ENCODE measurements at places on chromosomes 13 and 19.

DNA sequence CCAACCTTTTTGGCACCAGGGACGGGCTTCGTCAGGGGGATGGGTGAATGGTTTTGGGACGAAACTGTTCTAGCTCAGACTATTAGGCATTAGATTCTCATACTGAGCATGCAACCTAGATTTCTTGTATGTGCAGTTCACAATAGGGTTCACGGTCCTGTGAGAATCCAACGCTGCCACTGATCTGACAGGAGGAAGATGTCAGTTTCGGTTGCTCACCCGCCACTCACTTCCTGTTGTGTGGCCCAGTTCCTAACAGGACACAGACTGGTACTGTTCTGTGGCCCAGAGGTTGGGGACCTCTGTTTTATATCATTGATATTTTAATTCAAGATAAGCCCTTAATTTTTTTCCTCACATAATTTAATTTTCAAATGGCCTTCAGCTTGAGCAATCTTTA is 26.7 kb upstream of the TDRD3 start:
- no peak for DNase-seq

GRCh38 chr19:33383720-33384292 is 10.3 kb downstream of the CEBPG start:
- DNase-seq = no peak

DNA sequence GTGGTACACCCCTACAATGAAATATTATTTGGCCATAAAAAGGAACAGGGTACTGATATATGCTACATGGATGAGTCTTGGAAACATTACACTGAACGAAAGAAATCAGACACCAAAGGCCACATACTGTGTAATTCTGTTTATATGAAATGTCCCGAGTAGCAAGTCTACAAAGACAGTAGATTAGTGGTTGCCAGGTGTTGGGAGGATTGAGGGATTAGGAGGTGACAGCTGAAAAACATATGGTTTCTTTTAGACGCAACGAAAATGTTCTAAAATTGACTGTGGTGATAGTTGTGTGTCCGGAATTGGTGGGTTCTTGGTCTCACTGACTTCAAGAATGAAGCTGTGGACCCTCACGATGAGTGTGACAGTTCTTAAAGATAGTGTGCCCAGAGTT is 35.1 kb downstream of the IL17D start:
- DNase-seq = no peak

DNA sequence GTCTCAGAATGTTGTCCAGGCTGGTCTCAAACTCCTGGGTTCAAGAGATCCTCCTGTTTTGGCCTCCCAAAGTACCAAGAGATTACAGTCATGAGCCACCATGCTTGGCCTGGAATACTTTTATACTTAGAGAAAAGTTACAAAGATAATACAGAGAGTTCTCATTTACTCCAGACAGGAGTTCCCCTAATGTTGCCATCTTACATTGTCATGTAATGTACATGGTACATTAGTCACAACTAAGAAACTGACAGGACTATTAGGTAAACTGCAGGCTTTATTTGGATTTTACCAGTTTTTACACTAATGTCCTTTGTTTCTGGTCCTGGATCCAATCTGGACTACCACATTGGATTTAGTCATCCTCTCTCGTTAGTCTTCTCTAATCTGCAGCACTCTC is 2.3 kb upstream of the C19orf84 start:
- no peak for DNase-seq

- DNase-seq = no peak
These were observed 224.6 kb downstream of the RAP2A start for GRCh38 chr13:97658556-97658955.

- DNase-seq = no peak
These were observed 5.3 kb upstream of the SLC5A5 start for GRCh38 chr19:17866312-17866963.

GRCh38 chr13:95361686-95362085 is 60.4 kb upstream of the ABCC4 start:
- DNase-seq = no peak

- no peak for DNase-seq
These were observed 503.1 kb downstream of the DIAPH3 start for GRCh38 chr13:59660582-59660981.

DNA sequence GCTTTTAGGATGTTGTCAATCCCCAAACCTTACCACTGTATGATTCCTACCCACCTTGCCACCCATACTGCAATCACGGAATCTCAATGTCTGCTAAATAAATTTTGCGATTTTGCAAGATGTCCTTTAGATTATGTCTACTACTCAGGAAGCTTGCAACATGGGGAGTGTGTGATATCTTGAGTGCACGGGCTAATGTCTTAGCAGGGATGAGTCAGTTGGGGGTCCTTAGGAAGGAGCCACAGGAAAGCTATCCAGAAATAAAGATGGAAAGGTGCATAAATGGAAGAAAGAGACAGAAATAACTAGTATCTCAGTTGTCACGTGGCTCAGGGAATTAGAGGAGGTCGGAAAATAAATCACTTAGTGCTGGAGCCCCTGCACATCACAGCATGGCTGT is 77.1 kb downstream of the NALCN start:
- no peak for DNase-seq

GRCh38 chr13:24348797-24349515 is 39.6 kb downstream of the C1QTNF9 start:
- DNase-seq = no peak

DNA sequence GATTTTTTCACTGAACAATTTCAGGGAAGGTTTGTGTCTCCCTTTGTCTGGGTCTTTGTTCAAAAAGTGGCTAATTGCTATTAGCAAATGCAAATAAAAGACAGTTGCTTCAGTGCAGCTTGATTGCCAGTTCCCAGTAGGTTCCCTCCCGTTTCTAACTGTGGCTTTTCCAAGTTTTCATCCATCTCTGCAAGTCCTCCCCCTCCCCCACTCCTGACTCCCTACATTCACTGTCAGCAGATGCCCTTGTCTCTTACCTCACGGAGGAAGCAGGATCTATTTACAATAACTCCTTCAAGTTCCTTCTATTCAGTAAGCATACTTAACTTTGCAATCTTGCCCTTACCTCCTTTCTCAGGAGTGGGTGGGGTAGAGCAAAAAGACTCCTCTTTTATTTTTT is 55.4 kb upstream of the SCEL start:
- DNase-seq = no peak

DNA sequence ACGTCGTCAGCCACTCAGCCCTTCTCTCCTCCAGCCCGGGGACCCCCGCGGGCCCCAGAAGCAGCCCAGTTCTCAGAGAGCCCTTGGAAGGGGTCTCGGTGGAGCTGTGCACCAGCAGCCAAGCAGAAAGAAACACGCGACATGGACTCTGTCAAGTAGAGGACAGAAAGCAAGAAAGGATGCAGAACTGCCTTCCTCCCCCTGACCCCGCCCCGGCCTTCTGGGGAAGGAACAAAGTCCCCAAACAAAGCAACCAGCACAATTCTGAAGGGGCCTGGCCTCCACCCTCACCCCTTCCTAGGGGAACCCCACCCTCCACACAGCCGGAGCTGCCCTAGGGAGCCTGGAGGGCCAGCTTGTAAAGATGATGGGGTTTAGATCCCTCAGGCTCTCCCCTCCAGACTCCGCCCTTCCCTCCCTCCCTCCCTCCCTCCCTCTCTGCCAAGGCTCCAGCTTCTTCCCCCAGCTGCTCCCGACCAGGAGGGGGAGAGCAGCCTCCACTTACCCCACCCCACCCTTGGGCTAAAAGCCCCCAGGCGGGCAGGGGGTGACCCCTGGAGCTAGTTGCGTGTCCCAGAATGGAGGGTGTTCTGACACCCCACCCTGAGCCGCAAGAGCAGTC is 7.8 kb downstream of the LYL1 start:
- DNase-seq = no peak

DNA sequence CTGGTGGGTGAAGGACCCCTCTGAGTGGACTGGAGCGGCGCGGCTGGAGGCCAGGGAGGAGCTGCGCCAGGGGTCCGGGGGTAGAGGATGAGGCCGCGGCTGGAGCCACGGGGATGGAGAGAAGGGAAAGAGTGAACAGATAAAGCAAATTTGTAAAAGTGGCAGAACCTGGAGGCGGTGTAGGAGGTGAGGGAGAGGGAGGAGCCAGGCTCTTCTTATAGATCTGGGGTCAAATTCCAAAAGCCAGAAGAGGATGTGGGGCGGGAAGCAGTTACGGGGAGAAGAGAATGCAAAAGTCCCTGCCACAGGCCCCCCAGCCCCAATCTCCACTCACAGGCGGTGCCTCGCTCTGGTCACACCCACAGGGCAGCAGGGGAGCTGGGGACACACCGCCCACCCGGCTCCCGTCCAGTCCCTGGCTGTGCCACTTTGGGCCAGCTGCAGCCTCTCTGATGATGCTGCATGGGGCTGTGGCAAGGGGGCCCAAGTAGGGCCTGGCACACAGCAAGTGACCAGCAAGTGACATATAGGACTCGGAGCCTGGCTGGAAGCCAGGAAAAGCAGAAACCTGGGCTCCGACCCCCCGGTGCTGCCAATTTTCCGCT is 11.1 kb downstream of the LRRC4B start:
- DNase-seq = no peak
